ENCODE measurements at places on chromosomes 3 and 15.

GRCh38 chr15:73704869-73705645 is 20.9 kb downstream of the CD276 start:
- DNase-seq = peak; percentile 88

GRCh38 chr15:86611417-86612040 is 531.9 kb downstream of the AGBL1 start:
- no peak for DNase-seq

GRCh38 chr3:126714276-126714900 is 10.3 kb downstream of the CHCHD6 start:
- no peak for DNase-seq

GRCh38 chr3:197828-198491 is 1.4 kb downstream of the CHL1 start:
- DNase-seq = no peak

GRCh38 chr3:44883999-44884431 is 9.6 kb downstream of the TGM4 start:
- DNase-seq = peak; percentile 87

DNA sequence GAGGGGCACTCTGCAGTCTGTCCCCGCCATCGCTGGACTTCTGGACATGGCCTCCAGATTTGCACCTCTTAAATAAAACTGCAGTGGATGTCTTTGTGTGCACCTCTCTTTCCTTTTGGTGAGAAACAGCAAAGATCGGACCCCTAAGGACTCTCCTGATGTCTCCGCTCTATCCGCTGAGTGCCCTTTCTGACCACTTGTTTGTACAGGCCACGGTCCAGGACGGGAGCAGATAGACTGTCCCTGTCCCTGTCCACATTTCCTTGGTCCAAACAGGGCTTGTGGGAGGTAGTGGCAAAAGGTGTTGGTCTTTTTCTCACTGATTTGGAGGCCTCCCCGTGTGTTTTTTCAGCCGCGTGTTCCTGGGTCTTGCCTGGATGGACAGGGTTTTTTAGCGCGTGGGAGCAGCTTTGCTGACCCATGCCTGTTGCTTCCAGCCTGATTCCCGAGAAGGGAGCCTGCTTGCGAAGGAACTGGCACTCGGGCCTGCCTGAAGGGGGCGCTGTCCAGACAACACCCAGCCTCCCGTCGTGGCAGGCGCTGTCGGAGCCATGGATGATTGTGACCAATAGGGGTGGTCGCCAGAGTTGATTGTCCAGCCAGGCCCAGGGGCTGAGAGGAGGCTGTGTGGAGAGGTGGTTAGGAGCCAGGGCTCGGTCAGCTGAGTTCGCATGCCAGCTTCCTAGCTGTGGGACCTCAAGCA is 13.2 kb upstream of the STAB1 start:
- peak; percentile 93 for DNase-seq

DNA sequence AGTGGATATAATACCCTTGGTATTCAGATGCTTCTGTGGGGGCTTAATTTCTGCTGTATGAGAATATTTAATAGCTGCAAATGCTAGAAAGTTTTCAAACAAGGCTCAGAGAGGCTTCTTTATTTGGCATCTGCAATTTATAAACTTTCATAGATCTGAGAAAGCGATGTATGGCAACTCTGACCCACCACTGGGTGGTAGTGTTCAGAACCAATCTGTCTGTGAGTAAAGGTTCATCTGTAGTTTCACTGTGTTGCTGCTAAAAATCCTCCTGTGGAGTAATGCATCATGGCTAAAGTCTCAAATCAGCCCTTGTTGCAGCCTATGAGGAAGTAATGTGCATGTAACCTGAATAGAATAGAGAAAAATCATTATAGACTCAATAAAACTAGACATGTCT is 47.4 kb downstream of the CLSTN2 start:
- no peak for DNase-seq

GRCh38 chr15:72685925-72686794 is at the start of the genes BBS4 and HIGD2B:
BBS4 (plus strand) TSS chr15:72686207; CDS start chr15:72686228, 21 bp downstream.
HIGD2B (minus strand) TSS chr15:72686182; CDS start chr15:72676374, 9,808 bp downstream.
- DNase-seq = peak; percentile 89

- DNase-seq = peak; percentile 94
These were observed 22.5 kb upstream of the BFSP2 start for GRCh38 chr3:133377396-133377795.

DNA sequence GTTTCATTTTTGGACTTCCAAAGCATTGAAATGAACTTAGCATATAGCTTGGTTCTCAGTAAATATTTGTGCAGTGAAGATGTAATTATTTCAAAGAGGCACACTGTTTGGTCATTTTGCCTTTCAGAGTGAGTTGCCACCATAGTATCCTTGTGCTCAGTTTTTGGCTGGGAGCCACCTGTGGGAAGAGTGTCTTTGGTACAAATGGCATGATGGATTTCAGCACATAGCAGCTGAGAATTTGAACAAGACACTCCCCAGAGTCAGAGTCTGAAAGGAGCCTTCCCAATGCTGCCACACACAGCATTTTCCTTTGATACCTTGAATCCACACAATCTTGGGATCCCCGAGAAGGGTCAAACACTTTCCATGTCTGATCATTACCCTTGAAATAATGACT is 897.2 kb upstream of the ARPP21 start:
- no peak for DNase-seq

DNA sequence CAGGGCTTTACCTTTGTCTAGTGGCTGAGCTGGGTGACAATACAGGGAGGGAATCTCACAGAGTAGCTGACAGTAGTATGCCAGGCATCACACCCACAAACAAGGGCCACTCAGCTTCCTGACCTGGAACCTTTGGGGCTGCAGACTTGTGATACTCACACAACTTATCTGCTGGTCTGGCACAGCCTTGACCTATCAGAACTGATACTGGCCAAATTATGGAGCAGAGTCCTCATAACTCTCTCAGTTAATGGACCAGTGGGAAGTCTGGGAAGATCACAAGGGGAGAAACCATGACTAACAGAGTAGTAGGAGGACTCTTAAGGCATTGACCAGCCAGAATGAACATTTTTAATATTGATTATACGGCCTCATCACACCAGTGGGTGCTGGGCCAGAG is 19.4 kb downstream of the MRPL46 start:
- DNase-seq = no peak

DNA sequence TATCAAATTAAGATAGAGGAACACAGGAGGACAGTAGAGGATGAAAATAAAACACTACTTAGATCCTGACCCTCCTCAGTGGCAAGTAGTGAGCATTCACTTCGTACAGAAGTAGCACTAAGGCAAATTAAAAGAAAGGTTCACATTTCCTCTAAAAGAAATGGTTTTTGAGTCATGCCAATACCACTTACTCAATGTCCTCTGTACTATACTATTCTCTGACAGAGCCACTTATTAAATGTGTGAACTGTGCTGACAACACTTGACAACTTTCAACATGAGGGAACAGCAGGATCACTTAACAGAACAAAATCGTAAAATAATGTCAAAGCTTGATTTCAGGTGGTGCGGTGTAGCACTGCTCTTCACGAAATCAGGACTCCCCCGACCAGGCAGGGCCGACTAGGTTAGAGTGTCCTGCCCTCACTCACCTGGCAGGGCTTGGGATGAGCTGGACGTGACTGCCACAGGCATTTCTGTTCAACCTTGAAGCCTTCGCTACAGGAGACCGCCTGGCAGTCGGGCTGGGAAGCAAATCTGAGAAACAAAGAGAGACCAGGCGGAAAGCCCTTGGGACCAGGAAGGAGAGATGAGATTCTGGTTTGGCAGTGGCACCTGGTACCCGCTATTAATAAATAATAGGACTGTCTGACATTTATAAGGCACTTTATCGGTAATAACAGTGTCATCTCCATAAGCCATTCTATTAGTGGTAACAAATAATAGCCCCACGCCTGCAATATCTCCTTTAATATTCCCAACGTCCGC is 611 bp upstream of the SLC27A2 start:
- peak; percentile 55 for DNase-seq

GRCh38 chr3:46097691-46098241 is 70.5 kb upstream of the XCR1 start:
- peak; percentile 77 for DNase-seq

GRCh38 chr3:78794431-78794830 is 973.4 kb downstream of the ROBO1 start:
- DNase-seq = no peak

- DNase-seq = no peak
These were observed 127.8 kb downstream of the EEFSEC start for GRCh38 chr3:128281056-128281455.

DNA sequence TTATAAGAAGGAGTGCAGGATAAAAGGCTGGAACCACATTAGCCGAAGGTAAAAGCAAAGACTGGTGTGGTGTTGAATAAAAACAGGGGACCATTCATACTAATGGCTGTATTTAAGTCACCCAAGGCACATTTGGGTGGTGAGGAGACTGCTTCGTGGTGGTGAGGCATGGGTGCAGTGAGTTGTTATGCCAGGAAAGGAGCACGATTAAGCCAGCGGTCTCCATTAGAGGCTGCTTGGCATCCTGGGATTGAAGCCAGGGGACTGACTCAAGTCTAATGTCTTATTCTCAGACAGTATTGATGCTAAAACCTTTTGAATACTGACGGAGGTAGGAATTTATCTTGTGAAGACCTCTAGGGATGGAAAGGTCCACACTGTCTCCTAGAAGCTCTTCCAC is 21.9 kb downstream of the FEM1B start:
- no peak for DNase-seq

DNA sequence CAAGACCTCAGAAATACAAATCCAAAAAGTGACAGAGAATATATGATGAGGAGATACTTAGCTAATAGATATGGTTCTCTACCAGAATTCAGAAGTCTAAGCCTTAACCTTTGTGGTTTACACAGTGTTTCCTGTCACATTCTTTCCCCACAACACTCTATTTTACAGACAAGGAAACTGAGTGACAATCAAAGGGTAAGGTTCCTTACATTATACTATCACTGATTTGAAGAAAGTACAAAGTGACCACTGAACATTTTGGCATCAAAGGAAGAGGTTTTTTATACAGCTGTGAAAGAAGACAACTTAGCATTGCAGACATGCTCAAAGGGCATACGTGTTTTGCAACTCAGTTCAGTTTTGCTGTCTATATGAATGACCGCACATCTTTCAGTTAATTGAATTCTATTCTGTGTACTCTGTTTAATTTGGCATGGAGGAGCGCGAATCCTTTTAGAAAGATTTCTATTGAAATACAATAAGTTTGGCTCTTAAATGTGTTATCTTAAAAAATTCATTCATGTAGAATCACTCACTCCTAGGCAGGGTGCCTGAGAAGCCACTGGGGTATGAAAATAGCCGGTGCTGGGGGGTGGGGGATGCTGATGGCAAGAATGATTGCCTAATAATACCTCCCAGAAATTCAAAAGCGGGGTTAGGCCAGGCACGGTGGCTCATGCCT is 66.5 kb upstream of the SKOR1 start:
- peak; percentile 66 for DNase-seq

- no peak for DNase-seq
These were observed 78.4 kb downstream of the CHSY1 start for GRCh38 chr15:101173233-101174119.

GRCh38 chr3:111809186-111809585 is 49.9 kb upstream of the PHLDB2 start:
- peak; percentile 72 for DNase-seq

DNA sequence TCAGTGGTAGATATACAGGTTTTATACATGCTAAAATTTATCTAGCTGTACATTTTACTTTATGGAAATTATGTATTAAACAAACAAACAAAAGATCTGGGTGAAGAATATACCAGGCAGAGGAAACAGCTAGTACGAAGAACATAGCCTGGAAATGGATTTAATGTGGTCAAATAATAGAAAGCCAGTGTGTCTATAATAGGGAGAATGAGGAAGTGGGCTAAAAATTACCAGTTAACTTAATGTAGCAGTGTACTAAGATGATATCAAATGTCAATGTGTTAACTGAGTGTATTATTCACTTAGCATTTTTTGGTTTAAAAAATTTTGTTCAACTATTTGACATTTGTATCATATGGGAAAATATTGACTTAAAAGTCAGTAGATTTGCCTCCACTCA is 22.8 kb upstream of the SLC15A2 start:
- DNase-seq = no peak

DNA sequence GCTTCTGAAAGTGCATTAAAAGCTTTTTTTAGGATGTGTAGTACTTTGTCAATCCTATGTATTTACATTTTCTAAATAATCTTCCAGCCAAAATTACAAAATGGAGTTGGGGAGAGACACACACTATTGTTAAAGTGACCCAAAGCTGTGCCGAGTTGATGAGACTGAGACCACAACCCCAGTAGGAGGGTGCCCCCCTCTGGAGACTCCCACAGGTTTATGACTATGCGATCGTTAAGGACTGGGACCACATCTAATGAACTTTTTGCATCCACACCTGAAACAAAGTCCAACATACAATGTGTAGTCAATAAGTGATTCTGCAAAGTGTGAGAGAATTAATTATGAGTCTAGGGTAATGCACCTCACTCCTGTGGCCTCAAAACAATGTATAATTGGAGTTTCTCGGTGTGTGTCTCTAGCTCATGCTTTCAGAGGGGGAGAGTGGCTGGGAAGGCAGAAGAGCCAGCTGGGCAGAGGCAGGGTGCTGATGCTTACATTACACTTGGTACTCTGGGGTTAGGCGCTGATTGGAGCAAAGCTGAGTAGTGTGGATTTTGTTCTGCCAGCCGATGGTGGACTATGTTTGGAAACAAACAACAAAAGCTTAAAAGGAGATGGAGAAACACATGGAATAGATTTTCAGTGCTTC is 102.8 kb downstream of the KCNH8 start:
- DNase-seq = no peak

DNA sequence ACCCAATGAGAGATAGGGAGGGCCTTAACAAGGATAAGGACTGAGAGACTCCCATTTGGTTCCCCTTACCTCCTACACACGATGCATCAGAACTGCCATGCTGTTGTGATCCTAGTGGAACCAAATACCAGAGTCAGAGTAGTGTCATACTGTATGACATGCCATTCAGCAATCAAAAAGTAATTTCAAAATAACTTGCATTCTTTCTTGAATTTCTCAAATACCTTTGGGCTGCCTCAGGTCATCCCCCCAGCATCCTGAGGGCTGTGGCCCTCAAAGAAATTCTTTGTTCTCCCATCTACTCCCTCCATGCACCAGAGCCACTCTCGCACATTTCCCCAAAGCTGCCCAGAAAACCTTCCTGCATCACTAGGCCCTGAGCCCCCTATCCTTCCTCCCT is 68.9 kb upstream of the PPP2R3A start:
- DNase-seq = no peak

GRCh38 chr15:48355377-48355776 is 24.1 kb downstream of the DUT start:
- no peak for DNase-seq

GRCh38 chr3:128369881-128370642 is 96.6 kb downstream of the DNAJB8 start:
- peak; percentile 63 for DNase-seq

GRCh38 chr3:135131290-135131689 is 336.2 kb downstream of the EPHB1 start:
- DNase-seq = no peak

DNA sequence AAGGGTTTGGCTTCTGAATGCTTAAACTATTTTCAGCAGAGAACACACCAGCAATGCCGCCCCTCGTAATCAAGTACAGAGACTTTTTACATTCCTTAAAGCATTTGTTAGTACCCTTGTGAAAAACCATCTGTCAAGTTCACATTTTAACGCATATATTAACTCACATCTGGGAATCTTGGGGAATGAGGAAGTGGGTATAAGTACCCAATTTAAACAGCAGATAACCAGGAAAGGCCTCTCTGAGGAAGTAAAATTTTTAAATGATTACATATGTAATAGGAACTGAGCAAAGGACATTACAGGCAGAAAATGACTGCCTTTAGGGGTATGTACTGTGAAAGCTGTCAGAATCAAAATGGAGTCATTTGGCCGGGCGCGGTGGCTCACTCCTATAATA is 12.8 kb upstream of the CFAP44 start:
- no peak for DNase-seq

GRCh38 chr3:119295816-119296726 is 1.9 kb downstream of the ARHGAP31 start:
- peak; percentile 57 for DNase-seq

GRCh38 chr3:65201926-65202325 is 514.1 kb upstream of the ADAMTS9 start:
- no peak for DNase-seq

All from osteoblast (primary cell).